ENCODE measurements at places on chromosomes 4 and X.

- DNase-seq, result peak; percentile 42
Observed at GRCh38 chrX:103157496-103158316, 57.2 kb upstream of the BEX4 start.

- no peak for DNase-seq
Observed at GRCh38 chr4:36213977-36214376, 30.3 kb downstream of the ARAP2 start.

GRCh38 chrX:21379991-21380390 lies 5.8 kb downstream of the CNKSR2 start:
- no peak for DNase-seq

- DNase-seq, result no peak
Observed at GRCh38 chr4:122540838-122541237, 80.0 kb downstream of the IL21 start.

DNA sequence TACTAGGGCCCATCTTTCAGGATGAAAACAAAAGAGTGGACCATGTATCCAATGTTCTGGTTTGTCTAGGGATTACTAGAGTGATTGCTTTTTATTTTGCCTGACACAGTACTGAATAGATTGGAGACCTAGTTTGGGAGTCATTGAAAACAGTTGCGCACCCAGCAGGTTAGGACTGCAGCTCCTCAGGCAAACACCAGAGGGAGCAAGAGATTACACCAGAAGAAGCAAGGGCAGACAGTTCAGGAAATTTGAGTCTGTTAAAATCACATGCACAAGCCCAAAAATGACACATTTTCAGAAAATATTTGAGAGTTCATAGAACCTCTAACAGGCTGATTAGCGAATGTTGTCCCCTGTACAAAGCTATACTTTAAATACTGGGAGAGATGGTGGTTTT lies 55.6 kb downstream of the CYLC1 start:
- peak; percentile 38 for DNase-seq

- no peak for DNase-seq
Observed at GRCh38 chr4:182876427-182876826, 40.8 kb downstream of the DCTD start.

DNA sequence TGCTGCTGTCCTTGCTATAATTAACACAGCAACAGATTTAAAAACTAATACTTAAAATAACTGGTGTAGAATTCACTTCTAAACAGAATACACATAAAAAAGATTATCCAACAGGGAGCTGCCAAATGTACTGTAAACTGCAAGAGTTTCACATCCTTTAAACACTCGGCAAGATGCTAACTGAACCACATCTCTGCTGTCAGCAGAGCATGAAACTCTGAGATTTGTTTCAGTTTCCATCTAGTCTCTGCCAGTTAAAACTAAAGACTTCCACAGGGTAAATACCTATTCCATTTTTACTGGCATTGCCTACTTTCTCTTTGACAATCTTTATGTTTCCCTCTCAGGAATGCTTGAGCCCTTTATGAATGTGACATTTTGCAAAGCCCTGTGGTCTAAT lies 127.7 kb downstream of the SLC7A11 start:
- DNase-seq, result peak; percentile 79

DNA sequence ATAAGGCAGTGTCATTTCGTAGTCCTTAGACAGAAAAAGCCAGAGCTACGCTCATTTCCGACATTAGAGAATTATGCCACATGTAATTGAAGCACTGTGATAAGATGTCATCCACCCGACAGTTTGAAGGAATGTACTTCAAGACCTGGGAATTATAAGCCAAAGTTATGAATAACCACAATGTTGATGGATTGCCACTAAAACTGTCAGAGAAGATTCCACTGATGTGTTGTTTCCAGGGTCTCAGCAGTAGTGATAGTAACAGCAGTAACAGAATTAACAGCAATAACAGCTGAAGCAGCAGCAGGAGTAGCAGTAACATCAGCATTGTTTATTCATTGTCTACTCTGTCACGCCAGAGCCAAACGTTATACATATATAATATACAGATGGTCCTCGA lies 24.7 kb downstream of the RAB33A start:
- DNase-seq, result no peak

GRCh38 chr4:55604996-55605395 lies 13.0 kb upstream of the PDCL2 start:
- no peak for DNase-seq

DNA sequence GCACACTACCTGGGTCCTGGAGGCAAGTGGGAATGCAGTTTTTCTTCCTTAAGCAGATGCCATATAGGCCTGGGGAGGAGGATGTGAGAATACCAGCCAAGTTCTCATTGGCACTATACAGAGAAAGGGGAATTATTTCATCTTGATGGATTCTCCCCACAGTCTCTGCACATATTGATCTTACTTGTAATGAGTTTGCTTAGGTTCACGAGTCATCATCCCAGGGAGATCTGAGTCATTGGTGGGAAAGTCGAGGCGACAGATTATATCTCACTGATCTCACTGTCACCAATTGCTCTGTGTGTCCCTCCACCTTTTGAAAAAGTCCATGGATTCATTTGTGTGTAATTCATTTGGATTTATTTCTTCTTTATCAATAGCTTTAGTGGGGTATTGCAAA lies 156.8 kb downstream of the AR start:
- no peak for DNase-seq

GRCh38 chrX:106899841-106900240 lies 3.3 kb downstream of the RIPPLY1 start:
- no peak for DNase-seq

DNA sequence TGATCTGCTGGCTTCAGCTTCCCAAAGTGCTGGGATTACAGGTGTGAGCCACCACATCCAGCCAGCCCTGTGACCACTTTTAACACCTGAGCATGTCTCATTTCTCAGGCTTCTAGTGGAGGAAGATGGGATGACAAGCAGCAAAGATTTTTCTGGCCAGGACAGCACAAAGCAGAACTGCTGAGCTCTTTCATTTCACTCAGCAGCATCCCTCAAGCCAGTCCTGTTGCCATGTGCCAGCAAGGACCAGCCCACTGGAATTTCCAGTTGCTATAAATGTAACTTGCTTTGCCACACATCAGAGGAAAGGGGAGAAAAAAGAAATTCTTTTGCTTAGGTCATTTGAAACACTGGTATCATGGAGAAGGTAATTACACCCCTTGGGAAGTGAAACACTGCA lies 75.9 kb downstream of the SLC9A7 start:
- peak; percentile 16 for DNase-seq

DNA sequence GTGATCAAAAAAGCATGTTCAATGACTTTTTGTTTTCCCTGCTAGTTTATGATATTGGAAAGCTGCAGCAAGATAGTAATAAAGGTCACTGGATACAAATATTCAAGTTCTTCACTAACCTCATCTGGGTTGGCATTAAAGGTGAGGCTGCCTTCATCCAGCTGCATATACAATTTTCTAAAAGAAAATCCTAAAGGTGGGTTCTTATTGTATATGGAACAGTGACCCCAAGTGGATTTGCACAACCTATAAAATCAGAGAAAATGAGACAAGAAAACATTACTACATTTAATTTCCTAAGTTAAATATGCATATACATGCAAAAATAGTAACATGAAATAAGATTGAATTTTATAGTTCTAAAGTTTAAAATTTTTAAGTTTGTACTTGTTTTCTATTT lies 23.9 kb downstream of the FBXO8 start:
- no peak for DNase-seq

- DNase-seq, result peak; percentile 62
Observed at GRCh38 chr4:90357117-90357710, 230.0 kb downstream of the CCSER1 start.

GRCh38 chr4:78647272-78647671 lies 95.7 kb downstream of the ANXA3 start:
- no peak for DNase-seq

- DNase-seq, result peak; percentile 60
Observed at GRCh38 chr4:110484029-110484428, 8.1 kb downstream of the ENPEP start.

DNA sequence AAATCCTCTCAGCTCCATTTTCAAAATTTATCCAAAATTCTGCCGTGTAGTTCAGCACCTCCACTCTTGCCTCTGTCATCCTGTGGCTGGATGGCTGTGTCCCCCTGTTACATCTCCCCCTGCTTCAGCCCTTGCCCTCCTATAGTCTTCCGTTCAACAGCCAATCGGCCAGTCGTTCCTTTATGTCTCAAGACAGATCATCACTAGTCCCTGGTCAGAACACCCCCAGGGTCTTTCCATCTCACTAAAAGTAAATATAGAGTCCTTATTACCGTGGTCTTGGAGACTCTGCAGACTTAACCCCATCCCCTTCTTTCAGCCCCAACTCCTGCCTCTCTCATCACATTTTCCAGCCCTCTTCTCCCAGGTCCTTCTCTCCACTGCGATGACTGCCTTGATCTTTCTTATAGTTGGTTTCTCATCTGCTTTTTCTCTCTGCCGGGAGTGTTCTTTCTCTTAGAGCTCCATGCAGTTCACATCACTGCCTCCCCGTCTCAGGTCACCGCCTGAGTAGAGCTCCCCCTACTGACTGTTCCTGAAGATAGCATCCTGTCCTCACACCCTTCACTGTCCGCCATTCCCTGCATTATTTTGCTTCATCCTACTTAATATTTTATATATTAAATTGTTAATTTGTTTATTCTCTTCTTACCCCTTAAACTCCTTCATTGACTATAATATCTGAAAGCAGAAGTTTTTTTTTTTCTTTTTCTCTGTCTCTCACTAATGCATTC lies 736.9 kb upstream of the MAGEB2 start:
- DNase-seq, result peak; percentile 53

DNA sequence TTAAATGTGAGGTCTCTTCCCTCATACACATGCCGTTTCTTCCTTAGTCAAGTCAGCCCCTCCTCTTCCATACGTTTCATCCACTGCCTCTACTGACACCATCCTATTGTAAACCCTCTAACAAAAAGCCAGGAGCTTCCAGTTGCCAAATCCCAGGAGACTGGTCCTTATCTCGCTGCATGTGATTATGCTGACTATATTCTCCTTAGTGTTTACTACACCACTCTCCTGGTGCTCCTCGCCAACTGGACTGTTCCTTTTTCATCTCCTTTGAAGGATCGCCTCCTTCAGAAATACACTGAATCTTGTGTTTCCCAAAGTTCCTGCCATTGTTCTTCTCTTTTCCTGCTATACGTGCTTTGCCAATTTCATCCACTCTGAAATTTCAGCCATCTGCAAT lies 27.7 kb downstream of the MAML3 start:
- no peak for DNase-seq

- no peak for DNase-seq
Observed at GRCh38 chr4:140091305-140091704, 62.7 kb downstream of the MAML3 start.

GRCh38 chrX:78831523-78831922 lies 84.0 kb downstream of the LPAR4 start:
- no peak for DNase-seq

GRCh38 chr4:142262956-142263355 lies 583.1 kb downstream of the INPP4B start:
- no peak for DNase-seq

GRCh38 chr4:47486231-47486673 lies 1.2 kb downstream of the ATP10D start:
- peak; percentile 9 for DNase-seq

DNA sequence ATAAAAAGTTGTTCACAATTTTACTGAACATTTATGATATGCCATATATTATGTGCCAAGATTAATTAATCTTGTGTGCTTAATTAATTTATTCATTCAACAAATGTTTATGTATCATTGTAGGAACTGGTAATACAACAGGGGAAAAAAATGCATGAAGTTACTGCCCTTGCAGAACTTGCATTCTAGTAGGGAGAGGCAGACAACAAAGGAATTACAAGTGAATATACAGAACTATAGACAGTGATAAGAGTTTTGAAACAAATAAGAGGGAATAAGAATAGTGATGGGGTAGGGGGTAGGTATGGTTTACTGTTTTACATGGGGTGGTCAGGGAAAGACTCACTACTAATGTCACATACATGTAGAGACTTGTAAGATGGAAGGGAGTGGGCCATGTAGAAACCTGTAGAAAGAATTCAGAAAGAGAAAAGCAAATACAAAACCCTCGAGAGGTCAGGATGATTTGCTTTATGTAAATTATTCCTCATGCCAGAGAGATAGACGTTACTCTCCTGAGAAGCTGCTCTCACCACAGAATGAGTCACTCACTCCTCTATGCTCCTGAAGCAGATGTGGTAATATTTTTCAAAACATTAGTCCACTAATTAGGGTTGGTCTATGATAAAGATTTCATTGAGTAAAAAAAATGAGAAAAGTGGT lies 855.0 kb upstream of the GRID2 start:
- DNase-seq, result no peak

DNA sequence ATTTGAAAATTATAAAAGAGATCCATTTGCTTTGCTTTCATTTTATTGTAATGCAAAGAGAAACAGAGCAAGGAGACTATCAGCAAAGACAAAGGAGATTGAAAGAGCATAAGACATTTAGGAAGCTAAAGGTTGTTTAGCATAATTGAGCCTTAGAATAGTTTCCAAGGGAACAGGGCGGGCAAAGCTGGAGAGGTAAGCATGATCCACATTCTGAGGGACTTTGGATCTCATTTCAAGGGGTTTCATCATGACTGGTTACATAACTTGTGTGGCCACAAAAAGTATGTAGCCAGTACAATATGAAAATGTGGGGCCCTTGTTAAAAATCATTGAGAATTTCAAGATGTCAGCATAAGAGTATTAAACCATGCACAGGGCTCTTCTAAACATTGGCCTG lies 406.5 kb downstream of the RPA4 start:
- DNase-seq, result no peak

DNA sequence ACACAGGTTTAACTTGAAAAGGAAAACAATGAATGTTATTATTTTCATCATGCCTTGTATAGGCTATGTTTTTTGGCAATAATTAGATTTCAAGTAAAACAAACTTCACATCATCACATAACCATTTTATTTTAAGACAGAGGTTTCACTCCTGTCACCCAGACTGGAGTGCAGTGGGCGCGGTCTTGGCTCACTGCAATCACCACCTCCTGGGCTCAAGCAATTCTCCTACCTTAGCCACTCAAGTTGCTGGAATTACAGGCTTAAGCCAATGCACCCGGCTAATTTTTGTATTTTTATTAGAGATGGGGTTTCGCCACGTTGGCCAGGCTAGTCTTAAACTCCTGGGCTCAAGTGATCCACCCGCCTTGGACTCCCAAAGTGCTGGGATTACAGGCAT lies 658.6 kb upstream of the ATOH1 start:
- DNase-seq, result no peak

DNA sequence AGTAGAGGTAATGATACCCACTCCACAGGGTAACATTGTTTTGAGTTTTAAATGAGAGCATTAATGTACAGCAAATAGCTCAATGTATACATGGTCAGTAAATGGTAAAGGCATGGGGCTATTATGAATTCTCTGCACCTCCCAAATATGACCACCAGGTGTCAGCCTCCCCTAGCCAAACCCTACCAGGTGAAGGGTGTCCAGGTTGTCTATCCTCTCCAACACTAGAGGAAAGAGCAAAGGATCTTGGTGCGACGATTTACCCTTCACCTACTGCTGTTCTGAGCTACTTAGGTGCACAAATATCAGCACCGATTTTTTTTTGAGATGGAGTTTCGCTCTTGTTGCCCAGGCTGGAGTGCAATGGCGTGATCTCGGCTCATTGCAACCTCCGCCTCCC lies 26.5 kb upstream of the XIAP start:
- peak; percentile 75 for DNase-seq

Data from NAMALWA (cell line).